Heart left ventricle (tissue), 16 donors: ENCODE measurements at places on chromosomes 12 and 14. TPM values are rescaled to one million over a fixed set of nuclear protein-coding genes. Genes with fewer than 3 reads are reported as not detected.

The HCFC2 gene
- total RNA-seq = 8.9 TPM

The TPH2 gene
- total RNA-seq = not detected

The TMTC2 gene
- 3.3 TPM for total RNA-seq

The KRT77 gene
- total RNA-seq = not detected

The MON2 gene
- 15.7 TPM for total RNA-seq

The CEP170B gene
- total RNA-seq = 21.9 TPM

DNA sequence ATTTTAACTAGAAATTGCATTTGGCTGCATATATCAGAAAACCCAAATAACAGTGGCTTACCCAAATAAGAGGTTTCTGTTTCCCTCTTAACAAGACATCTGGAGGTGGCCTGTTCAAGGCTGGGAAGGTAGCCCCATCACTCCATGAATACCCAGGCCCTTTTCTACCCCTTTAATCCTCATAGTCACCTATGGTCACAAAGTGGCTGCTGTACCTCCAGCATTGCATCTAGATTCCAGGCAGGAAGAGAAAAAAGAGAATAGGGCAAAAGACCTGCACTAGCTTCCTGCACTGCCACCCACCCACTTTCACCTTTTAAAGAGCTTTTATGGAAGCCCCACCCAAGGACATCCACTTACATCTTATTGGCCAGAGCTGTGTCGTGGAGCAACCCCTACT lies 124.0 kb upstream of the NCOR2 start:
- no peaks in the 10 kb centered on the region for H3K27me3 ChIP-seq
- DNase-seq = no peak
- H3K27ac ChIP-seq = no peak overlapping the region
- no peak overlapping the region for H3K4me3 ChIP-seq
- H3K4me1 ChIP-seq = peaks cover 22% of the 10 kb centered on the region
- no peaks in the 10 kb centered on the region for H3K36me3 ChIP-seq

DNA sequence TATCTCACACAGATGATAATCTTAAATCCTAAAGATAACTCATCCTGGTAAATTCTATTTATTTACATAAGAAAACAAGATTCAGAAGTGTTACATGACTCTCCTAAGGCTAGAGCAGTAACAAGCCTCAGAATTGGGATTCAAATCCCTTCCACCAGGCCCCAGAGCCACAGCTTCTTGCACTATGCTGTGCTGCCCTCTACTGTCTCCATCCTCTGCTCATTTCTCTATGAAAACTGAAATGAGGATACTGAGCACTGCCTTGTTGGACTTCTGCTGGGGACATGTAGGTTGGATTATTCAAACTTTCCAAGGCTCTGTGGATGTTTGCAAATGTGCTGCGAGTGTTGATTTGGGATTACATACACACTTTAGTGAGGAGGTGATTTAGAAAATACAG lies 23.5 kb upstream of the C12orf50 start:
- DNase-seq = no peak
- no peaks in the 10 kb centered on the region for H3K4me1 ChIP-seq
- no peak overlapping the region for H3K27ac ChIP-seq
- H3K36me3 ChIP-seq = peaks cover 92% of the 10 kb centered on the region

GRCh38 chr12:96879301-96879700 lies 27.8 kb upstream of the NEDD1 start:
- H3K36me3 ChIP-seq = no peaks in the 10 kb centered on the region
- H3K27ac ChIP-seq = no peak overlapping the region
- no peak for DNase-seq
- no peak overlapping the region for H3K4me3 ChIP-seq

GRCh38 chr12:131904346-131904745 lies 9.9 kb downstream of the ULK1 start:
- DNase-seq = no peak
- no peaks in the 10 kb centered on the region for H3K27me3 ChIP-seq
- peaks cover 23% of the 10 kb centered on the region for H3K36me3 ChIP-seq
- H3K27ac ChIP-seq = no peak overlapping the region
- H3K4me1 ChIP-seq = peaks cover 55% of the 10 kb centered on the region

DNA sequence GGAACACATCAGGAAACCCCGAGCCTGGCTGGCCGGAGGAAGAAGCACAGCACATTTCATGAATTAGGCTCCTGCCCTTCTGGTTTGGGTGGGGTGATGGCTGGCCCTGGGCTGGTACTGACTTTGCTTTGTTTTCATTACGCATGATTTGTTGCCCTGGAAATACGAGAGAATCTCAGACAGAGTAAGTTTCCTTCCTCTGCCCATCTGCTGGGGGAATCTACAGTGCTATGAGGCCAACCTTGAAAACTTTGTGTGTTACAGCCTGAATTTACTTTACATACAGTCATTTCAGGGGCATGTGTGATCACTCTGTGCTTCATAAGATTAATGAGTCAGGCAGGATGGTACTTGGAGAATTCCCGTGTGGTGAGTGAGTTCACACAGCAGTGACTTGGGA lies 20.5 kb upstream of the SLC5A8 start:
- DNase-seq = no peak
- H3K27ac ChIP-seq = no peak overlapping the region
- no peaks in the 10 kb centered on the region for H3K27me3 ChIP-seq
- H3K36me3 ChIP-seq = no peaks in the 10 kb centered on the region

DNA sequence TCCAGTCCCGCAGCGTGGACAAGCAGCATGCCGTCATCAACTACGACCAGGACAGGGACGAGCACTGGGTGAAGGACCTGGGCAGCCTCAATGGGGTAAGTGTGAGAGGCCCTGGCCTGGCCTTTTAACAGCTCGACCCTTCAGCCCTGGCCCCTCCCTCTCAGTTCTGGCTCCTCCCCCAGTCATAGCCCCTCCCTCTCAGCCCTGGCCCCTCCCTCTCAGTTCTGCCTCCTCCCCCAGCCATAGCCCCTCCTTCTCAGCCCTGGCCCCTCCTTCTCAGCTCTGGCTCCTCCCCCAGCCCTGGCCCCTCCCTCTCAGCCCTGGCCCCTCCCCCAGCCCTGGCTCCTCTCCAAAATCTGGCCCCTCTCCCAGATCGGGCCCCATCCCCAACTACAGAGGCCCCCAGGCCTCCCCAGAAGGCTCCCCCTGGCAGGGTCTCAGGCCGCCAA lies 11.2 kb downstream of the CEP170B start:
- H3K27me3 ChIP-seq = no peaks in the 10 kb centered on the region
- peak; percentile 31 for DNase-seq
- H3K4me1 ChIP-seq = peaks cover 13% of the 10 kb centered on the region
- peaks cover 8% of the 10 kb centered on the region for H3K36me3 ChIP-seq
- H3K4me3 ChIP-seq = no peak overlapping the region

- no peak overlapping the region for H3K4me3 ChIP-seq
- no peak overlapping the region for H3K27ac ChIP-seq
- no peaks in the 10 kb centered on the region for H3K27me3 ChIP-seq
- no peaks in the 10 kb centered on the region for H3K4me1 ChIP-seq
- no peaks in the 10 kb centered on the region for H3K36me3 ChIP-seq
- no peak for DNase-seq
Measured at GRCh38 chr12:131202592-131203378, 249.1 kb downstream of the ADGRD1 start.

DNA sequence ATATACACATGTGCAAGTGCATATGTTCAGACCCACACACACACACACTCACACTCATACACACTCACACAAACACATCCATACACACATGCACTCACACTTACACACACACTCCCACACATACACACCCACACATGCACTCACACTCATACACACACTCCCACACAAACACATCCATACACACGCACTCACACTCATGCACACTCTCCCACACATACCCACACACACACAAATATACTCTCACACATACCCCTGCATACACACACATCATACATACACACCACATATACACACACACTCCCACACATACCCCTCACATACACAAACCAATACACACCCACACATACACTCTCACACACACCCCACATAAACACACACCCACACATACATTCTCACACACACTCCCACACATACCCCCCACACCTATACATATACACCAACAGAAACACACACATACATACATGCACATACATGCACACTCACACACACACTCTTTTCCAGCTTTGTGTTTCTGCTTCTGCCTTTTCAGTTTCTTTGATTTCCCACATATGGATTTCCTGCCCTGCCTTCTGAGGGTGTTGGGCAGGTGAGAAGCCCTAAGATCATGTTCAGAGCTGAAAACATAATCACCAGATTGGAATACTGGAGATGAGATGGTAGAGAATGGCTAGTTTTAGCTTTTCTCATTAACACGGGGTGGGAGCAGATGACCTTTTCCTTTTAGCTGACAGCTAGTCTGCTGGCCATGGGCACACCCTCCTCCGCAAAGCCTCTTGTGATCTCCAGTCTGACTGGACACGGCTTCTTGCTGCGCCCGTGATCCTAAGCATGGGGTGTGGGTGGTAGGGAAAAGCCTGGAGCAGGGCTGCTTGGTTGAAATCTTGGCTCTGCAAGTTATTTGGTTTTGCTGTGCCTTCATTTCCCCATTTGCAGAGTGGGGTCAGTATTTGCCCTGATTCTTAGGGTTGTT lies 214.0 kb downstream of the CHST11 start:
- no peak for DNase-seq
- H3K27ac ChIP-seq = peak overlapping the region; percentile 89
- H3K36me3 ChIP-seq = no peaks in the 10 kb centered on the region
- no peak overlapping the region for H3K4me3 ChIP-seq
- H3K4me1 ChIP-seq = peaks cover 85% of the 10 kb centered on the region
- H3K27me3 ChIP-seq = no peaks in the 10 kb centered on the region

DNA sequence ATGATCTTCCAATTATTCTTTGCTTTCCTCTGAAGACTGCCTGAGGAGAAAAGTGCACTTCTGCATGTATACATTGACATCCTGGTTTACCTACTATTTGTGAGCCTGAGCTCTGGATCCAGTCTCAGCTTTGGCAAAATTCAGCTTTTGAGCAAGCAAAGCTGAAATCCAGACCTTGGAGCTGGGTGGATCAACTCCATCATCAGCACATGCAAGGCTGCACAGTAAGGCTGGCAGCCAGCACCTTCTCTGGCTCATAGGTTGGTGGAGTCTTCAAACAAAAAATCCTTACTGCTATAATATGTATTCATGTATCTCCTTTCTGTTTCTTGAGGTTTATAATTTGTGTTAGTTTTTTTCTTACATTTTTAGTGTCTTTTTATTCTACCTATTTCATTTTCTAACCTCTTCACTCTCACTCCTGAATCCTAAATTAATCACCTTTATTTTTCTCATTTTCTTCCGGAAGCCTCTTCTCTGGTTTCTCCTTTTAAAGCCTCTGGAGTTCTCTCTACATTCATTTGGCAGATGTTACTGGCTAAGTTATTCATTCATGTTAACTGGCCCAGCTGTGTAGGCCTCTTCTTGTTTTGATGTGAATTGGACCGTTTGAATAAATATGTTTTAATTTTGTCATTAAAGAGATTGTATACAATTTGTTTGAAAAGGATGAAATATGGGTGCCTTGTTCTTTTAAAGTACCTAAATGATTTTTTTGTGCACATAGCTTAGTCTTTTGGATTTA lies 224.8 kb downstream of the DACT1 start:
- no peaks in the 10 kb centered on the region for H3K4me1 ChIP-seq
- H3K4me3 ChIP-seq = no peak overlapping the region
- no peak overlapping the region for H3K27ac ChIP-seq
- no peaks in the 10 kb centered on the region for H3K27me3 ChIP-seq
- DNase-seq = no peak

GRCh38 chr12:75289753-75290152 lies 40.4 kb downstream of the CAPS2 start:
- no peaks in the 10 kb centered on the region for H3K27me3 ChIP-seq
- DNase-seq = no peak
- H3K4me3 ChIP-seq = no peak overlapping the region
- H3K36me3 ChIP-seq = peaks cover 3% of the 10 kb centered on the region

- no peaks in the 10 kb centered on the region for H3K4me1 ChIP-seq
- H3K27me3 ChIP-seq = no peaks in the 10 kb centered on the region
- H3K27ac ChIP-seq = no peak overlapping the region
- H3K4me3 ChIP-seq = no peak overlapping the region
Measured at GRCh38 chr14:86442135-86442534, 912.2 kb downstream of the FLRT2 start.

- no peaks in the 10 kb centered on the region for H3K27me3 ChIP-seq
- H3K27ac ChIP-seq = no peak overlapping the region
- no peaks in the 10 kb centered on the region for H3K4me1 ChIP-seq
- no peak overlapping the region for H3K4me3 ChIP-seq
- H3K36me3 ChIP-seq = no peaks in the 10 kb centered on the region
- no peak for DNase-seq
Measured at GRCh38 chr14:76022991-76023390, 37.4 kb downstream of the IFT43 start.

- no peak overlapping the region for H3K4me3 ChIP-seq
- no peaks in the 10 kb centered on the region for H3K36me3 ChIP-seq
- DNase-seq = no peak
- no peaks in the 10 kb centered on the region for H3K4me1 ChIP-seq
Measured at GRCh38 chr14:37709419-37710195, 114.2 kb downstream of the TTC6 start.

- H3K4me3 ChIP-seq = no peak overlapping the region
- H3K27me3 ChIP-seq = no peaks in the 10 kb centered on the region
- H3K36me3 ChIP-seq = no peaks in the 10 kb centered on the region
- DNase-seq = peak; percentile 12
- H3K4me1 ChIP-seq = no peaks in the 10 kb centered on the region
- no peak overlapping the region for H3K27ac ChIP-seq
Measured at GRCh38 chr14:104290756-104291122, 152.4 kb downstream of the KIF26A start.
